ENCODE measurements at places on chromosomes 4 and X. TPM values are rescaled to one million over a fixed set of nuclear protein-coding genes. Genes with fewer than 3 reads are reported as not detected.

The TMPRSS11E gene
- not detected for total RNA-seq

The TTC29 gene
- not detected for total RNA-seq

The NXF2B gene
- total RNA-seq = not detected

The NUDT9 gene
- total RNA-seq = 20.5 TPM

The SPP1 gene
- total RNA-seq = 0.32 TPM

The PPP4R3C gene
- total RNA-seq = not detected

The MAGEE1 gene
- 2.6 TPM for total RNA-seq

The CXCL11 gene
- total RNA-seq = not detected

The HSFX4 gene
- not detected for total RNA-seq

The HS3ST1 gene
- total RNA-seq = 0.52 TPM

The SGCB gene
- total RNA-seq = 49.8 TPM

The SOX3 gene
- total RNA-seq = not detected

The GABRQ gene
- under 0.01 TPM for total RNA-seq

The GABRG1 gene
- not detected for total RNA-seq

The TEX13D gene
- total RNA-seq = not detected

The NR0B1 gene
- total RNA-seq = not detected

The FAM241A gene
- total RNA-seq = 0.65 TPM

The CXCL6 gene
- total RNA-seq = 37.6 TPM

The SPANXC gene
- not detected for total RNA-seq

The ADH6 gene
- total RNA-seq = under 0.01 TPM

The MAGEA3 gene
- not detected for total RNA-seq

The FGB gene
- total RNA-seq = not detected

The GUCY1B1 gene
- total RNA-seq = 2.3 TPM

The SH3D19 gene
- 125 TPM for total RNA-seq

The MAGEA2 gene
- total RNA-seq = not detected

The BRS3 gene
- total RNA-seq = under 0.01 TPM

The PF4V1 gene
- not detected for total RNA-seq

The UGT8 gene
- total RNA-seq = not detected

The TLL1 gene
- 3.8 TPM for total RNA-seq

The IL2RG gene
- total RNA-seq = 0.32 TPM

The FRMD7 gene
- total RNA-seq = 1.6 TPM

The MGAT4D gene
- total RNA-seq = not detected

The COL4A6 gene
- not detected for total RNA-seq

The CXorf51B gene
- not detected for total RNA-seq

The PABPC5 gene
- 5.2 TPM for total RNA-seq

The SETD7 gene
- 116 TPM for total RNA-seq

The WAS gene
- 0.11 TPM for total RNA-seq

The CXCL1 gene
- total RNA-seq = 9.4 TPM

The IQCM gene
- 0.11 TPM for total RNA-seq

The CWH43 gene
- total RNA-seq = not detected

The MAP7D2 gene
- total RNA-seq = 0.13 TPM

The GYPB gene
- total RNA-seq = not detected

The NEUROG2 gene
- total RNA-seq = not detected

The SNX25 gene
- total RNA-seq = 36.2 TPM

The DUX4 gene
- not detected for total RNA-seq

The SYNPO2 gene
- total RNA-seq = 6.4 TPM

The PRDM8 gene
- 3.5 TPM for total RNA-seq

The TIGD4 gene
- 0.22 TPM for total RNA-seq

The MCTS1 gene
- total RNA-seq = 52.5 TPM

The HAND2 gene
- total RNA-seq = 0.78 TPM

The RIPPLY1 gene
- total RNA-seq = 0.13 TPM

The TLR7 gene
- total RNA-seq = not detected

The BST1 gene
- 31.1 TPM for total RNA-seq

The CLCN3 gene
- 48.5 TPM for total RNA-seq

The ATP1B4 gene
- not detected for total RNA-seq

The ZAR1 gene
- not detected for total RNA-seq

The LRCH2 gene
- total RNA-seq = 2.0 TPM

Measured in articular chondrocyte of knee joint (primary cell).